ENCODE measurements at places on chromosomes 7 and 10. TPM values are rescaled to one million over a fixed set of nuclear protein-coding genes. Genes with fewer than 3 reads are reported as not detected.

DNA sequence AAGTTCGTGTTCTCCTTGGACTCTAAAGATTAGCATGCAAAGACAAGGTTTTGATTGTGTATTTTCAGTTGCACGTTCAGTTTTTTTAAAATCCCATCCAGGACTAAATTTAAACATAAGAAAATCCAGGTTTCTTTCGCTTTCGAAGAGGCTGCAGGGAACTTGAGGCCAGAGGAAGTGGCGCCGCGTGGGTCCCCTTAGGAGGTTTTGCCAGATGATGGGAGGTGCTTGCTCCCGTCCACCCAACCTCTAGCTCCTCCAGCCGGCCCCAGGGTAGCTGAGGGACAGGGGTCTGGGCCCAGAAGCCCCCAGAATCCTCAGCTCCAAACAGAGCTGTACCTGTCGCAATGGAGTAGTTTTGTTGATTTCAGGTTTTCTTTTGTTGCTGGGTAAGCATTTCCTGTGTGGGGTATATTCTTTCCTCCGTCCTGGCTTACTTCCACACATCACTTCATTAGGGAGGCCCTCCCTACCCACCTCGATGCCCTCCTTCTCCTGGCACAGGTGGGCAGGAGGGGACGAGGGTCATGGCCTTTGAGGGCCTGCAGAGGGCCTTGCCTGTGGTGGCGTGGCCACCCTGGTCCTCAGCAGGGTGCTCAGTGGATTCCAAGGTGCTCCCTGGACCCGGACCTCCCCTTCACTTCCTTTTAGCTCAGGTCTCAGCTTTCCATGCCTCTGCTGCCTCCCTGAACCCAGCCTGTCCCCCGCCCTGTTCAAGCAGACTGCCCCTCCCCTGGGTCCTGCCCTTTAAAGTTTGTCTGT lies 32.6 kb downstream of the LHPP start:
- no peak overlapping the region for H3K4me3 ChIP-seq
- H3K27me3 ChIP-seq: no peaks in the 10 kb centered on the region
- no peaks in the 10 kb centered on the region for H3K36me3 ChIP-seq
- H3K4me1 ChIP-seq: no peaks in the 10 kb centered on the region
- H3K27ac ChIP-seq: no peak overlapping the region

- no peaks in the 10 kb centered on the region for H3K36me3 ChIP-seq
- no peaks in the 10 kb centered on the region for H3K4me1 ChIP-seq
- no peak for DNase-seq
- no peaks in the 10 kb centered on the region for H3K27me3 ChIP-seq
- H3K27ac ChIP-seq: no peak overlapping the region
Observed at GRCh38 chr7:20647908-20648776, 32.7 kb downstream of the ABCB5 start.

DNA sequence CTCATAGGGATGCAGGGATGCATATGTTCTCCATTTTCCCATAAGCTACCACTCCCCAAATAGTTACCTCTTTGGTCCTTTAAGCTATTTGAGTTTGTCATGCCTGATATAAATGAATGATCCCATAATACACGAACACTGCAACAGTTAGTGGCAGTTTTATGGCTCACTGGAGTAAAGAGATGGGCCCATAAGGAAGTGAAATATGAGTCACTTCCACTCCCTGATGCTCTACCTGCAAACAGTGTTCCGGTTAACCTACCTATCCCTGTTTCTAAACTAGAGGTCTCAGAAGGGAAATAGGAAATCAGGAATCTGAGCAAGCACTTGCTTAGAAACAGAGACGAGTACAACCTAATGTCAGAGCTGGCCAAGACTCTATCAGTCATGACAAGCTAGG lies 71.7 kb downstream of the CALD1 start:
- no peak for DNase-seq
- no peaks in the 10 kb centered on the region for H3K4me1 ChIP-seq
- H3K27ac ChIP-seq: no peak overlapping the region
- no peaks in the 10 kb centered on the region for H3K27me3 ChIP-seq

The WEE2 gene
- total RNA-seq: not detected

DNA sequence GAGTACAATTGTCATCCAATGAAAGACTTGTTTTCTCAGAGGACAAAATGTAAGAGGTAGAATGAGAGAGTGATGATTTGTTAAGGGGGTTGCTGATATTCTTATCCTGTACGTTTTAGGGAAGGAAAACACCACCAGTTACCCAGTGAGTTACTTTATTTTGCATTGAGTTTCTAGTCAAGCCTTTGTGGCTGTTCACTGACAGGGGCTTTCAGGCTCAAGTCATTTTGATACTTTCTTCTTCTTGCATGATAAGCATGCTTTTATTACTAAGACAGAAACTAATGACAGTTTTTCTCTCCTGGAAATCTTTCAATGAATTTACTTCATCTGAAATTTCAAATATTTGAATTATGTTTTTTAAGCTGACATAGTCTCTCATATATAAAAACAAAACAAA lies 710.2 kb upstream of the POM121L12 start:
- no peaks in the 10 kb centered on the region for H3K36me3 ChIP-seq
- H3K4me1 ChIP-seq: no peaks in the 10 kb centered on the region
- H3K4me3 ChIP-seq: no peak overlapping the region
- no peaks in the 10 kb centered on the region for H3K27me3 ChIP-seq
- no peak overlapping the region for H3K27ac ChIP-seq

The GSTO1 gene
- 291 TPM for total RNA-seq

The ZNF92 gene
- total RNA-seq: 5.5 TPM

The CDHR1 gene
- total RNA-seq: 0.55 TPM

The IKZF1 gene
- 1.7 TPM for total RNA-seq

DNA sequence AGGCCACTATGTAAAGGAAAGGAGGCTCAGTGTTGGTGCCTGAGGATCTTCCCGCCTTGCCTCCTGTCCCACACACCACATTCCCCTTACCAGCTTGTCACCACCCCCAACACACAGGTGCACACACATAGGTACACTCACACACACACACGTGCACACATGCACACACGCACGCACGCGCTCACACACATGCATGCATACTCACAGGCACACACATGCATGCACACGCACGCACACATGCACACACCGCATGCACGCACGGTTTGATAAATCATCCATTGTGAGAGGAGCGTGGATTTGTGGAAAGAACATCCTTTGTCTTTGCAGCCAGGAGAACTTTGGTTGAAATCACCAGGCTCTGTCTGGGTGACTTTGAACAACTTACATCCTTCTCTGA lies 359.8 kb downstream of the FRMD4A start:
- H3K27me3 ChIP-seq: no peaks in the 10 kb centered on the region
- H3K36me3 ChIP-seq: no peaks in the 10 kb centered on the region
- no peaks in the 10 kb centered on the region for H3K4me1 ChIP-seq

DNA sequence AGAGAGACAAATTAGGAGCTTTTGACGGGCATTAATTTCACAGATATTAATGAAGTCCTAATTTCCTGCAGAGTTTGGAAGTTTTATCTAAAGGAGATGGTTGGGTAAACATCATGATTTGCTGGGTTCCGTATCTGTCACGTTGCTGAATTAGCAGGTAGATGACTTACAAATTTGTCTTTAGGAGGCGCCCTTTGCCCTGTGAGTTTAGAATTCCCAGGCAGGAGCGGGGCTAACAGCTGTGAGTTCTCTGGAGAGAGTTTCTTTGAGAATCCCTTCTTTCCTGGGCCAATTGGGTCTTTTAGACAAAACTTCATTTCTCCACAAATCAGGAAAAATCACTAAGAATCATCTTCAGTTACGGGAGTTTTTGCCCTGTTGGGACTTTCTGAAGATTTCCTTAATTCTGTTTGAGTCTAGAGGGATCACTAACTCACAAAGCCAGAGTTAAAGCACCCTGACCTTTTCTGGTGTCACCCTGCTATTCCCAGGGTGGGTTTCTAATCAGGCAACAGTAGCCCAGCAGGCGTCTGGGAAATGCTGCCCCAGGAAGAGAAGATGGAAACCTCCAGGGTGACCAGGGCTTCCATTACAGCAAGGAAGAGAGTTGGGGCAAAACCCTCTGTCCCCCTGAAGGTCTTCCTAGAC lies 63.7 kb downstream of the PRKCQ start:
- H3K36me3 ChIP-seq: no peaks in the 10 kb centered on the region
- H3K27me3 ChIP-seq: no peaks in the 10 kb centered on the region
- no peak overlapping the region for H3K27ac ChIP-seq
- no peak for DNase-seq

The TEX47 gene
- not detected for total RNA-seq

The DPYSL4 gene
- 3.4 TPM for total RNA-seq

- no peak overlapping the region for H3K4me3 ChIP-seq
- DNase-seq: no peak
- no peaks in the 10 kb centered on the region for H3K36me3 ChIP-seq
- no peaks in the 10 kb centered on the region for H3K4me1 ChIP-seq
- no peaks in the 10 kb centered on the region for H3K27me3 ChIP-seq
- no peak overlapping the region for H3K27ac ChIP-seq
Observed at GRCh38 chr10:1595726-1596125, 141.6 kb downstream of the ADARB2 start.

DNA sequence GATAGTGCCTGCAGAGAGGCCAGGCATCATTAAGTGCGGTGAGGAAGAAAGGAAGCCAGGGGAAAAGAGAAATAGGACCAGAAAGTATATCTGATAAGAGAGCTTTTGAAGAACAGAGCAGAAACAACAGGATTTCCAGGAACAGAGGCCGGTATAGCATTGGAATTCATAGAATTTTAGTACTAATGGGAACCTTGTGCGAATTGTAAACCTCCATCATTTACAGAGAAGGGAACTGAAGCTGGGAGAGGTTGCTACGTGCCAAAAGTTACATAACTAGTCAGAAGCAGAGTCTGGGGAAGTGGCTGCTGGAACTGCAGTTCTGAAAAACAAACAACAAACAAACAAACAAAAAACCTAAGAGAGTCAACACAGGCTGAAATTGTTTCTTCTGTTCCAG lies 5.4 kb upstream of the ZMYND11 start:
- DNase-seq: no peak
- no peaks in the 10 kb centered on the region for H3K4me1 ChIP-seq
- H3K36me3 ChIP-seq: no peaks in the 10 kb centered on the region
- H3K4me3 ChIP-seq: no peak overlapping the region
- H3K27ac ChIP-seq: no peak overlapping the region

The ZP3 gene
- 3.4 TPM for total RNA-seq

The FAM200A gene
- total RNA-seq: 4.6 TPM

GRCh38 chr10:109126016-109126415 lies 797.3 kb downstream of the XPNPEP1 start:
- H3K36me3 ChIP-seq: no peaks in the 10 kb centered on the region
- H3K27ac ChIP-seq: no peak overlapping the region
- no peak overlapping the region for H3K4me3 ChIP-seq
- H3K27me3 ChIP-seq: no peaks in the 10 kb centered on the region
- no peak for DNase-seq

- no peaks in the 10 kb centered on the region for H3K36me3 ChIP-seq
- no peak overlapping the region for H3K27ac ChIP-seq
- H3K27me3 ChIP-seq: no peaks in the 10 kb centered on the region
- no peak for DNase-seq
Observed at GRCh38 chr10:97531401-97531986, 32.8 kb downstream of the UBTD1 start.

The ETV1 gene
- 27.7 TPM for total RNA-seq

The CALHM1 gene
- not detected for total RNA-seq

GRCh38 chr10:115604627-115605026 lies 511.5 kb downstream of the ATRNL1 start:
- no peak for DNase-seq
- H3K36me3 ChIP-seq: no peaks in the 10 kb centered on the region
- H3K4me1 ChIP-seq: no peaks in the 10 kb centered on the region

DNA sequence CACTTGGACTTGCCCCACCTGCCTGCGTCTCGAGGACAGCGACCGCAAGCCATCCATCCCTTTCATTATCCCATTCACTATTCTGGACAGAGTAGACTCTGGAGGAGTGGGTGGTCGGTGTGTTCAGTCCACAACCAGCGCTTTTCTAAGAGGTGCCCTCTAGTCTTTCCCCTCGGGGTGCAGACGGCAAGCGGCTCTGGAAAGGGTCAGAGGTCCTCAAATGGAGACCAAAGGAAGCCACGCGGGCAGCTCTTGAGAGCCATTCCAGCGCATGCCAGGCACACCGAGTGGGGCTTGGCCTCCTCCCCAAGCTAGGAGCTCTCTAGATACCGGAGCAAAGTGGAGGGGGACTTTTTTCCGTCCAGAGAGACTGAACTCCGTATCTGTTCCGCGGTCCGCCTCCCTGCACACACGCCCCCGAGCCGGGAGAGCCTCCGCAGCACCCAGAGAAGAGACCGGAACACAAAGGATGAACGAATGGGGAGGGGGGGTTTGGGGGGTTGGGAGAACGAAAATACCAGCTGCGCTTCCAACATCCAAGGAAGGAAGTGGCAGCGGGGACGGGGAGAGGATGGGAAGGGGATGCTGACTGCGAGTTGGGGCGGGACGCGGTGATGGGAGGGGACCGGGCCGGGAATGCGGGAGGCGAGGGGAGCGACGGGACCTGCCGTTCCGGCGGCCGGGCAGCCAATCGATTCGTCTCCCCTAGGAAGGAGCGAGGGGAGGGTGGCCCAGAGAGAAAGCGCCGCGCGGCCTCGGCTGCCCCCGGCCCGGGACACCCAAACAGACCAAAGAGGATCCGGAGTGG lies 515 bp downstream of the GSDME start:
- peak overlapping the region; percentile 84 for H3K27ac ChIP-seq
- no peaks in the 10 kb centered on the region for H3K36me3 ChIP-seq
- no peak for DNase-seq
- H3K4me3 ChIP-seq: peak overlapping the region; percentile 77
- no peaks in the 10 kb centered on the region for H3K27me3 ChIP-seq

- no peak overlapping the region for H3K4me3 ChIP-seq
- peaks cover 24% of the 10 kb centered on the region for H3K4me1 ChIP-seq
- no peaks in the 10 kb centered on the region for H3K36me3 ChIP-seq
- no peak for DNase-seq
Observed at GRCh38 chr10:3886191-3886590, 101.2 kb upstream of the KLF6 start.

The COL13A1 gene
- total RNA-seq: 5.7 TPM

GRCh38 chr7:24587853-24588252 lies 14.6 kb downstream of the PALS2 start:
- no peak for DNase-seq
- H3K4me3 ChIP-seq: no peak overlapping the region
- H3K27me3 ChIP-seq: no peaks in the 10 kb centered on the region
- H3K27ac ChIP-seq: no peak overlapping the region
- no peaks in the 10 kb centered on the region for H3K4me1 ChIP-seq
- no peaks in the 10 kb centered on the region for H3K36me3 ChIP-seq

DNA sequence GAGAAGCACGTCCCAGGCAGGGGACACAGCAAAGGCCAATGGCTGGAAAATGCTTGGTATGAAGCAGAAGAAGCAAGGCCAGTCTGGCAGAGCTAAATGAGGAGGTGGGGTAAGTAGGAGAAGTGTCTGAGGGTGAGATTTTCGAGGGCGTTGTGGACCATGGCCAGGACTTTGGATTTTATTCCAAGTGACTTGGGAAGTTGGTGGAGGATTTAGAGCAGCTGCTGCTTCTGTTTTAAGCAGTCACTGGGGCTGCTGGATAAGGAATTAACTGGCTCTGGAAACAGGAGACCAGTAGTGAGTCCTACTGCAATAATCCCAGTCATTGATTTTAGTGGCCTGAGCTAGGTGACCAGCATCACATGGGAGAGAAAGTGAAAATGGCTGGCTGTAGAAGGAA lies 67.6 kb upstream of the GSDME start:
- no peak overlapping the region for H3K27ac ChIP-seq
- H3K4me3 ChIP-seq: no peak overlapping the region
- DNase-seq: no peak
- peaks cover 62% of the 10 kb centered on the region for H3K4me1 ChIP-seq

The NEURL1 gene
- 0.12 TPM for total RNA-seq

Measured in right atrium auricular region (tissue), 2 donors.